ENCODE measurements at places on chromosomes 6 and 20.
A peak's percentile ranks its signal among the peaks of the same experiment; 100 is the strongest.

- no peak for DNase-seq
Measured at GRCh38 chr6:21478883-21479539, 114.5 kb upstream of the SOX4 start.

DNA sequence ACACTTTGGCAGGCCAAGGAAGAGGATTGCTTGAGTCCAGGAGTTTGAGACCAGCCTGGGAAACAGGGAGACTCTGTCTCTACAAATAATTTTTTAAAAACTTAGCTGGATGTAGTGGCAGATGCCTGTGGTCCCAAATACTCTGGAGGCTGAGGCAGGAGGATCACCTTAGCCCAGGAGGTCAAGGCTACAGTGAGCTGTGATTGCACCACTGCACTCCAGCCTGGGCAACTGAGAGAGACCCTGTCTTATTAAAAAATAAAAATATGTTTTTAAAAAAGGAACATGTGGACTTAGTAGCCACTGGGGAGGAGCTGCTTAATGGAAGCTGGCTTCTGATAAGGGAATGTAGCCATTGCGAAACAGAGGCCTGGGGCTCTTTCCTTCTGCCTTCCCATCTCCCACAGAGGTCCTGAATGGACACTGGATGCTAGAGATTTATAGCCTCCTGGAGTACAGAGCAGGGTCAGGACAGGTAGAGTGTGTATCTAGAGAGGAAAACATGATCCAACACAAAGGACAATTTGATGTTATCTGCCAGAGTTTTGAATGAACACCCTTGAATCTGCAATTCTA is 21.7 kb upstream of the GMNN start:
- DNase-seq = no peak

DNA sequence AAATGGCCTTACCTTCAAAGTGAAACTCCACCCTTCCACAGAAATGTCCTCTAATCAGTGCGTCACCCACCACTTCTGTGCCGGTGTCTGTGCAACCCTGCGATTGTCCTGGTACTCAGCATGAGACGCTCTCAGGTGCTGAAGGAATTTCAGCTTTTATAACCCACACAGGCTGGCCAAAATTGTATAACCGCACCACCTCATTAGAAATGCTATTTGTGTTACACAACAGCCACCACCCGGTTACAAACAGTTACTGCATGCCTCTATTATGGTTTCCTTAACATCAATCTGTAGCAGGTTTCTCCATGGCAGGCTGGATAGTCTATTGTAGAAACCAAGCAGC is 51.5 kb downstream of the SLC23A2 start:
- DNase-seq = peak; percentile 21

DNA sequence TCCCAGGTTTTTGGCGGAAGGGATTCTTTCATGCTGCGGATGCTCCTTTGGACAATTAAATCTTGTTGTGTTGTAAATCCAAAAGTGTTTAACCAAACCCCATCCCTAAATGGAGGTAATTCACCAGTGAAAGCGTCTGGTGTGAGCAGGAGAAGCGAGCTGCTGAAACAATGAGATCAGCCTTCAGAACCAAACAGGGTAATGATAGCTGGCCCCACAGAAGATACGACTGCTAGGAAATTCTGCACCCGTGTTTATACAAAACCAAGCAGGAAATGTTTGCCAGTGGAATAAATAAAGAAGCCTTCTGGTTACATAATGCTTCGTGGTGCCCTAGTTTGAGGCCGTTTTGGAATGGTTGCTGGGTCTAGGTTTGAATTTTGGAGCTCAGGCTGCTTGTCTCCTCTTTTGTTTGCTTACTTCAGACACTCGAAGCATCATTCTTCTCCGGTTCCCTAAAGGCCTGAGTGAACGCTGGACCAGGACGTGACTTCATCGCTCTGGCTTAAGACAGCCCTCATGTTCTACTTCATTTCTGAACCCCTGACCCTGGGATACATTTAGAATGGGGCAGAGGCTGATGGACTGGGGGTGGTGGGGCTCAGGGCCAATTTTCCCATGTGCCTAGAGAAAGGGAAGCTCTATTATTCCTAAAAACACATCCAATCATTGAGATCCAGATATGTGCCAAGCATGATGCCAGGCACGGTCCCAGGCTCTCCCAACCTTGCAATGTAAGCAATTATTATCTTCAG is 61.6 kb upstream of the JAG1 start:
- DNase-seq = no peak

DNA sequence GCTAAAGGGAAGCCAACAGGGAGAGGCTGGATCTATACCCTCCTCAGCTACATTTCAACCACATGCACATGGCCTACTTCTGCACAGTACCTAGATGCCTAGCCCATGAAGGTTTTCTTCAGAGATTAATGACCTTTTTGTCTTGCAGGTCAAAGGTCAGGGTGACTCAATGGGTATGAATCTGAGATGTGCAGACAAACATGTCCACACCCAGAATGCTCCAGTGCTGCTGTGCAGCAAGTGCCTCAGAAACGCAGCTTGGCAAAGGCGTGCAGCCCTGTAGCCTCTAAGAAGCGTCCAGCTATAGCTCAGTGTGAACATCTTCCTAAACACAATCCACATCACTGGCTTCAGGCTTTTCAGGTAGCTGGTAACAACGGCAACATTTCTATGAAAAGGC is 24.4 kb downstream of the MAP1LC3A start:
- DNase-seq = no peak

- DNase-seq = no peak
Measured at GRCh38 chr6:127841811-127842210, 59.0 kb downstream of the THEMIS start.

- DNase-seq = no peak
Measured at GRCh38 chr20:16947479-16947878, 199.3 kb downstream of the OTOR start.

- no peak for DNase-seq
Measured at GRCh38 chr20:15700147-15700765, 873.0 kb downstream of the KIF16B start.

DNA sequence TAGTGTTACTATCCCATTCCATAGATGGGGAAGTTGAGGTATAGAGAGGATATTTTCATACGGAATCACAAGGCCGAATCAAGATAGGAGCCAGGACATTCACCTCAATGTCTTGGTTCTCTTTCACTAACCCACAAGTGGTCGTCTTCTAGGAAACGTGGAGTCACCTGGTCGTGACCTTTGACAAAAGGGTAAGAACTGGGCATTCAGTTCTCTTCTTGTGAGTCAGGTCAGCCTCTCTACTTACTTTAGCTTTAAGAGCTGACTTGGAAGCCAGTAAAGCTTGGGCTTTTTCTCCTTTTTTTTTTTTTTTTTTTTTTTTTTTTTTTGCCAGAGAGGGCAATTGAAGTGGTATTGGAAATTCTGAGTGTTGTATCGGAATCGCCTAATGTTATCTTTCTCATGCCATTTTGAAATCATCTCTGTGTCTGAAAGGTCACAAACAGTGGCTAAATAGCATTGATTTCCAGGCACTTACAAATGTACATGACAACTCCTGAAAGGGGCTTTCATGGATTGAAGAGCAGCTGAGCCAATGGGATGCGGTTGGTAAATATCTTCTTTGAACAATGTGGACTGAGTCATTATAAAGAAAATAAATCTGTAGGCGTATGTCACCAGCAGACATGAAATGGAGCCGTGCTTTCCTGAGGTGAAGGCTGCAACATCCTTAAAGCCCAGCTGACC is 356.9 kb downstream of the KIF16B start:
- DNase-seq = no peak

GRCh38 chr20:35618263-35619131 is 2.9 kb downstream of the SPAG4 start:
- peak; percentile 27 for DNase-seq

- DNase-seq = no peak
Measured at GRCh38 chr6:112331306-112331705, 15.8 kb upstream of the RFPL4B start.

DNA sequence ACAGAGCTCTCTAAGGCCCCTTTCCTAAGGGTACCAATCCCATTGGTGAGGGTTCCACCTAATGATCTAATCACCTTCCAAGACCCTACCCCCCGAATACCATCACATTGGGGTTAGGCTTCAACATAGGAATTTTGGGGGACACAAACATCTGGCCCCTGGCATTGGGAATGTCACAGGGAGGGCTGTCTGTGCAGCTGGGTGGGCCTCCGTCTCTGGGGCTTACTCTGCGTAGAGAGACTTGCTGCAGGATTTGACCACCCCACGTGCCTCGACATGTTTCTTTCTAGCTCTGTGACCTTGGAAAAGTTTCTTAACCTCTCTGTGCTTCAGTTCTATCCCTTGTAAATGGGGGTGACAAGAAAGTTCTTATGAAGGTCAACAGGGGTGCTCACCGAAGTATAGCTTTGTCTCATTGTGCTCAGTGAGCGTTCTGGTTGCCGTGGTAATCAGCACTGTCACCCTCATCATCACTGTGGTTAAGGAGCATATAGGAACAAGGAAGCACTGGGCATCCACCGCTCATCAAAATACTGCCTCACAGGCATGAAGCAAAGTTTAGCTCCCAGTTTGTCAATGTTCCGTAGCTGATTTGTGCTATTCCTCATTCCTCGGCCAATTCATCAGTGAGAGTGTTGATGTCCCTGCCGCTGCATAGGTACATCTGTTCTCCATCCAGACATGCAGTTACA is 152.8 kb downstream of the SYCP2 start:
- DNase-seq = no peak

- DNase-seq = no peak
Measured at GRCh38 chr20:4190792-4191519, 175.6 kb upstream of the RNF24 start.

DNA sequence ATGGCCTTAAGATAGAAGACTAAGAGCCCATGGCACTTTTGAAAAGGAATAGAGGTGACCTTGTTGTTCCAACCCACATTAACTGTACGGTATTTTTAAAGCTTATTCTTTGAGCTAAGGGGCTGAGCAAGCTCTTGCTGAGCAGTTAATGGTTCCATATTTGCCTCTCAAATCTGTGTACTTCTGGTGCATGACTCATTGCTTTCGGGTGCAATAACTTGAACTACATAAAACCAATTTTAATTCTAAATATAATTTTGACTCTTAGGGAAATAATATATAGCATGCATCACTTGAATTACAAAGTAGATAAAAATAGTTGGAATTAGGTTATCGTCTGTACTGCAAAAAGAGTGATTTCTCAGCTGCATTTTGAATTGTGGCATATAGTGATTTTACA is 348.1 kb upstream of the CITED2 start:
- no peak for DNase-seq

GRCh38 chr20:58635279-58635665 is 15.8 kb upstream of the STX16 start:
- DNase-seq = no peak

DNA sequence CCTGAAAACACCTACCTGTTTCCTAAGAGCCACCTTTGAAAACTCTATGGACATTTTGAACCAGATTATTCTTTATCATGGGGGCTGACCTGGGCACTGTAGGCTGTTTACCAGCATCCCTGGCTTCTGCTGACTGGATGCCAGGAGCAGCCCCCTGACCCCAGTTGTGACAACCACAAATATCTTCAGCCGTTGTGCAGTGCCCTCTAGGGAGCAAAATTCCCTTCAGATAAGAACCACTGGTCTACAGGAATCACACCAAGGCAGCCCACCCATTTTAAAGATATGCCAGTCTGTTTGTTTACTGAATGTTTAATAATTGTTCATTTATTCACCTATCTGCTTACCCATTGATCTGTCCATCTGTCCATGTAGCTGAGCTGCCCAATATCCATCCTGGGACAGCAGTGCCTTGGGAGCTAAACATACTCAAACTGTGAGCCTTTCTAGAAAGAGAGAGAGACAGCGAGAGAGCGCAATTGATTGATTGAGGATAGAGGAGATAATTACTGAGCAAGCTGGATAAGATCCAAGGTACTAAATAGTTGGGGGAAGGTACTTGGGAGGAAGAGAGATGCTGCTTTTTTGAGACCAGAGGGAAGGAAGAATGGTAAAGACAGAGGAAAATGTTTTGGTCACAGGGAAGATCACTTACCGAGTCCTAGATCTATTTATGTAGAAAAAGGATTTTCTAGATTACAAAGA is 276.8 kb downstream of the NRN1 start:
- DNase-seq = no peak

DNA sequence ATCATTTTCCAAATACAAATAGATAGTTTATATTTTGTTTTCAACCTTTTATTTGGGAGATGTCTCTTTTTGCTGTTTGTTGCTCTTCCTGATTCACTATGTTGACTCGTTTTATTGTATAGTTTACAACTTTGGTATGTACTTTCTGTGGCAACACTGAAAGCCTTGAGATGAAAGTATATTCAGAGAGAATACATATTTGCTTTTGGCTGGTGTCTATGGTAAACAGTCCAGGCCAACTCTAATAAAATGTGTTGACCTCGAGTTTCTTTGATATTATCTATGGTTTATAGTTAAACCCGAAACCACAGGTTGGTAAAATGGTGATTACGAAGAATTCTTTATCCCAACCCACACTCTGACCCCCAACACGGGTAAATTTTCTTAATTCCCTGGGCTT is 919.6 kb upstream of the MAP3K7 start:
- no peak for DNase-seq

- DNase-seq = peak; percentile 66
Measured at GRCh38 chr6:11094411-11094851, 797 bp downstream of the SMIM13 start.

DNA sequence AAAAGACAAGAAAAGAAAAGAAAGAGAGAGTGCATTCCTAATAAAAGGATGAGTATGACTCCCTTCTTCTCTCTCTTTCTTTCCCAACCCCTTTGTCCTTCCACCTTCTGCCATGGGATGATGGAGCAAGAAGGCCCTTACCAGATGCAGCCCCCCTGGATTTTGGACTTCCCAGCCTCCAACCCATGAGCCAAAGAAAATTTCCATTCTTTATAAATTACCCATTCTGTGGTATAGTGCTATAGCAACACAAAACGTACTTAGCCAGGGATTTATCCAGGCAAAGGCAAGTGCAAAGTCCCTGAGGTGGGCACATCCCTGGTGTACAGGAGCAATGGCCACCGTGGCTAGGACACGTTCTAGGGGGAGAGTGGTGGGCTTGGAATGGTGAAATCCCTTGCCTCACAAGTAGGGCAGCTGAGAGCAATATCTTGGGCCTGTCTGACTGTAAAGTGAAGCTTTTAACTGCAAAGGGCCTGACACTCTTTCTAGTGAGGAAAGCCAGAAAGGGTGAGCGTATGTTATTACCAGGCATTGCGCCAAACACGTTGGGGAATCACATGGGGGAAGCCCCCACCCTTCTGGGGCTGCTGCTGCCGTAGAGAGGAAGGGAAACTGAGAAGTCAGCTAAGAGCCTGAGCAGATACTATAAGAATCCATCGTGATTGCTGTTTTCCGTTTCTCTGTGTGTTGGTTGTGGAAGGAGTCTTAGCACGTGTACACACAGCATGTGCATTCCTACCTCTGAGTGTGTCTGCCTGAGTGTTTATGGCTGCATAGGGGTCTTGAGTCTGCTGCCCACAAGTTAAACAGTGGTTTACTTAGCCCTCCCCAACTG is 50.7 kb upstream of the SIRPA start:
- peak; percentile 24 for DNase-seq
